NCI-H1930 (cell line): ENCODE measurements at places on chromosomes 16 and 17.

DNA sequence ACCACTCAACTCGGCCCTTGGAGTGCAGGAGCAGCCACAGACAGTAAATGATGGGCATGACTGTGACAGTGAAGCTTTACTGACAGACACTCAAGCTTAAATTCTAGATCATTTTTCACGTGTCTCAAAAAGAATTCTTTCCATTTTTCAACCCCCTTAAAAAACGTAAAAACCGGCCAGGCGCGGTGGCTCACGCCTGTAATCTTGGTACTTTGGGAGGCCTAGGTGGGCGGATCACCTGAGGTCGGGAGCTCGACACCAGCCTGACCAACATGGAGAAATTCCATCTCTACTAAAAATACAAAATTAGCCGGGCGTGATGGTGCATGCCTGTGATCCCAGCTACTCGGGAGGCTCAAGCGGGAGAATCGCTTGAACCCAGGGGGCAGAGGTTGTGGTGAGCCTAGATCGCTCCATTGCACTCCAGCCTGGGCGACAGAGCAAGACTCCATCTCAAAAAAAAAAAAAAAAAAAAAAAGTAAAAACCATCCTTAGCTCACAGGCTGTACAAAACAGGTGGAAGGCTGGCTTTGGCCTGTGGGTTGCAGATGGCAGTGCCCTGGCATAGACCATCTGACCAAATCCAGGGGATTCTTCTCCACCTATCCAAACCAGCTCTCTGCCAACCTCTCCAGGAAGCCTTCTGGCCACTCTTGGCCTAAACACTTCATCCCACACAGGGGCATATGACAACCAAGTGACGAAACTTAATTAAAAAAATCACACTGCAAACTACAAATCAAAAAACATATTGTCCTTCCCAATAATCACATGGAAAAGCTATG is 18.3 kb downstream of the TBC1D16 start:
- DNase-seq, result no peak

- no peak for DNase-seq
Measured at GRCh38 chr16:17469741-17470181, 999 bp downstream of the XYLT1 start.

DNA sequence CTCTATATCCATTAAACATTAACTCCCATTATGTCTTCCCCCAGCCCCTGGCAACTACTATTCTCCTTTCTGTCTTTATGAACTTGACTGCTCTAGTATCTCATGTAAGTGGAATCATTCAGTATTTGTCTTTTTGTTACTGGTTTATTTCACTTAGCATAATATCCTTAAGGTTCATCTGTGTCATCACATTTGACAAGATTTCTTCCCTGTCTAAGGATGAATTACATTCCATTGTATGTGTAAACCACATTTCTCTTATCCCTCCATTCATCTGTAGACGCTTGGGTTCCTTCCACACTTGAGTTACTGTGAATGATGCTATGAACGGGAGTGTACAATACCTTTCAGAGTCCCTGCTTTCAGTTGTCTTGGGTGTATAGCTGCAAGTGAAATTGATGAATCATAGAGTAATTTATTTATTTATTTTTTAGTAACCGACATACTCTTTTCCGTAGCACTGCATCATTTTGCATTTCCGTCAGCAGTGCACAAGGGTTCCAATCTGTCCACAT is 399.7 kb upstream of the RBFOX1 start:
- DNase-seq, result no peak

- no peak for DNase-seq
Measured at GRCh38 chr16:66576296-66576695, 3.0 kb upstream of the CMTM2 start.

- no peak for DNase-seq
Measured at GRCh38 chr17:75498039-75498725, 17.2 kb downstream of the CASKIN2 start.
